Left kidney (tissue), 8 donors: ENCODE measurements at places on chromosomes 7 and 10.
A peak's percentile ranks its signal among the peaks of the same experiment; 100 is the strongest.

DNA sequence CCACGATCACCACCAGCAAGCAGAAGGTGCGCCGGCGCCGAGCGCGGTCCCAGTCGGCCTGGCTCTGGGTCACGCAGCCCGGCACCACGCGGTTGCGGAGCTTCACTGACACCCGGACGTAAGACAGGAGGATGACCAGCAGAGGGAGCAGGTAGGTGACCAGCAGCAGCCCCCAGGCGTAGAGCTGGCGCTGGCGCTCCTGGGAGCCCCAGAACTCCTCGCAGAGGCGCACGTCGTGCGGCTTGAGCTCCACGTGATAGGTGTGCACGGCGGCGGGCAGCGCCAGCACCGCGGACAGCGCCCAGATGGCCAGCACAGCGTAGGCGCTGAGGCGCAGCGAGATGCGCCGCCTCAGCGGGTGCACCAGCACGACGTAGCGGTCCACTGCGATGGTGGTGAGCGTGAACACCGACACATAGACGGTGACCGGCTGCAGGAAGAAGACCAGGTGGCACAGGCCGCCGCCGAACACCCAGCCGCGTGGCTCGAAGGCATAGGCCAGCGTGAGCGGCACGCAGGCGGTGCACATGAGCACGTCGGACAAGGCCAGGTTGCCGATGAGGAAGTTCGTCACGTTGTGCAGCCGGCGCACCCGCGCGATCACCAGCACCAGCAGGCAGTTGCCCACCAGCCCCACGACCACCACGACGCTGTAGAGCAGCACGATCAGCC, 920 bp downstream of the PRLHR start:
- peak; percentile 73 for DNase-seq

DNA sequence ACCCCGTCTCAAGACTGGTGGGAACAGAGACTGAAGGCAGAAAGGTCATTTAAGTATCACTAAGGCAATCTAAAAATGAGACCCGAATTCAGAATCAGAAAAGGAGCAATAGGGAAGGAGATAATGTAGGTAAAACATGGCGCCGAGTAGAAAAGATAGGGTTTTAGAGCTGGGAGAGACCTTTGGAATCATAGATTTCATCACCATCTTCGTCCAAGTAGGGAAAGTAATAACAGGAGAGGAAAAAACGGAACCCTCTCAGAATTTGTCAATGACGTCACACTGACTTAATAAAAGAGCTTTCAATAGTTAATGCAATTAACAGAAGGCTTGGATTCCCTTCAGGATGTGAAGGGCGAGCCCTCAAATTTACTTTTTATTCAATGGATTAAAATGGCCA, 1.0 kb upstream of the UBN2 start:
- DNase-seq: no peak

GRCh38 chr7:24297362-24297761, 13.4 kb downstream of the NPY start:
- DNase-seq: no peak

DNA sequence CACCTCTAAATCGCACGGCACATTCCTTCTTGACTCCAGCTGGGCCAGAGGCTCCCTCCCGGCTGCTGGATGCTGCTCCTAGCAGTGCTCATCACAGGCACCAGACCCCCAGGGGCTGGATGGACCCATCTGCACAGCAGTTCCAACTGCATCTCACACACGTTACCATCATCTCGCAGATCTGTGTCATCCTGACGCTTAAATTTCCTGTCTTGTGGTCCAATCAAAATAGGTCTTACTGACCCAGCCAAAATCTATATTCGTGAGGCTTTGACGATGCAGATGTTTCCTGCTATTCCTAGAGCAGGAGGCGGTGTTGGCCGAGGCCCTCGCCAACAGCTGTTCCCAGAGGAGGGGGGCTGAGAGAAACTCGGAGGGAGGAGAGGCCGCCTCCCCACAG, 108.0 kb downstream of the MKI67 start:
- DNase-seq: peak; percentile 31

- DNase-seq: peak; percentile 81
Observed at GRCh38 chr10:25125201-25125611, 49.6 kb upstream of the GPR158 start.

DNA sequence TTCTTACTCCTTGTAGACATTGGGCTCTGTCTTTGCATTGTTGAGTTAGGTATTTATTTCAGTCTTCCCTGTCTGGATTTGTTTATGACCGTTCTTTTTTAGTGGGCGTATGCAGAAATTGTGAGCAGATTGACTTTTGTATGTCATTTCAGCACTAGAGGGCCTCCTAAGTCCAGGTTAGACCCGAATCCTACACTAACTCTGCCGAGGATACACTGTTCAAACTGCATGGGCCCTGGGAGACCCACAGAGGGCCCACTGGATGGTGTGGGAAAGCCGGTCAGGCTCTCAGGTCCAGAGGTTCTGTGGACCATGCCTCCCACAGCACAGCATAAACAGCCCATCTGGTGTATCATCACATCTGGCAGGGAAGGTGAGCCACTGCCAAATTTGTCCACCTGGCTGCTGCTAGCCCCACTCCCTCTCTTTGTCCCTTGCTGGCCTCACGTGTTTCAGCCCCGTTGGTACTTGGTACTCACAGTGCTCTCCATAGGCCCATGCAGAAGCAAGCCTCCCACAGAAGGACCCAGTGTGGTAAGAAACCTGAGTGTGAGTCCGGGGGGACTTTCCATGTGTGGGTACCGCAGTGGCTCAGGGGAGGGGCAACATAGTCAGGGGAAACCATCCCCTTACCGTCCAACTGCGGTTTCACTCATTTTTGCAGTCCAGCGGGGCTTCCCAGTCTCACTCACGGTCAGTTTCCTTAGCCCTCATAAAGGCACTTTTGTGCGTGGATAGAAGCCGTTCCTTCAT, 112.8 kb downstream of the APBB1IP start:
- DNase-seq: no peak

GRCh38 chr10:103859161-103860086, 4.0 kb upstream of the SH3PXD2A start:
- peak; percentile 83 for DNase-seq

GRCh38 chr10:47336387-47337134, 11.6 kb upstream of the RBP3 start:
- no peak for DNase-seq

- DNase-seq: no peak
Observed at GRCh38 chr10:132845780-132846595, 60.0 kb upstream of the NKX6-2 start.

DNA sequence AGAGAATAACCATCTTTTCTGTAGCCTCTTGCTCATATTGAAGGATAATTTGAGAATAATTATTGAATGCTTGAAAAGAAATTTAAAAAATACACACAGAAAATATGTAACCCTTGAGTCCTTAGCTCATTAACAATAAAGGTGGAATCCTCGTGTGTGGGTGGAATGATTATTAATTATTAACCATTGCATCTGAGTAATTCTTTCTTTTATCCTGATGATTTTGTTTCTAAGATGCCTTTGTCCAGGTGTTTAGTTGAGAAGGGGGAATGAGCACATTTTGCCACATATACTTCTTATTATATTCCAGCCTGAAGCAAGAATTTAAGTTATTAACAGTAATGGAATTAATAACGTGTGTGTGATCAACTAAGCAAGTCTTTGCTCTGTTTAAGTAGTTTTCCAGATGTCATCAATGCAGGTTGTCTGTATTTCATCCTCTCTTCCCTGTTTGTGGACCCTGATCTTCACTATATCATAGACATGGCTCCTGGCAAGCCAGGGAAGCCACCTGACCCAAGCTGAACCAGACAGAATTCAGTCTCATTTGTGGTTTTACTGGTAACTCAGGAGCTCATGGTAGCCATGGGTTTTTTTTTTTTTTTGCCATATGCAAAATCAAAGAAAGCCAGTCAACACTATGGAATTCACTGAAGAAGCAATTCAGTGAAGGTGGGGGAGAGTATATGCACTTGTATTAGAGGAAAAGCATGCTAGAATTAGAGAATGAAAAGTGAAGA, 144.3 kb downstream of the KIF20B start:
- no peak for DNase-seq

DNA sequence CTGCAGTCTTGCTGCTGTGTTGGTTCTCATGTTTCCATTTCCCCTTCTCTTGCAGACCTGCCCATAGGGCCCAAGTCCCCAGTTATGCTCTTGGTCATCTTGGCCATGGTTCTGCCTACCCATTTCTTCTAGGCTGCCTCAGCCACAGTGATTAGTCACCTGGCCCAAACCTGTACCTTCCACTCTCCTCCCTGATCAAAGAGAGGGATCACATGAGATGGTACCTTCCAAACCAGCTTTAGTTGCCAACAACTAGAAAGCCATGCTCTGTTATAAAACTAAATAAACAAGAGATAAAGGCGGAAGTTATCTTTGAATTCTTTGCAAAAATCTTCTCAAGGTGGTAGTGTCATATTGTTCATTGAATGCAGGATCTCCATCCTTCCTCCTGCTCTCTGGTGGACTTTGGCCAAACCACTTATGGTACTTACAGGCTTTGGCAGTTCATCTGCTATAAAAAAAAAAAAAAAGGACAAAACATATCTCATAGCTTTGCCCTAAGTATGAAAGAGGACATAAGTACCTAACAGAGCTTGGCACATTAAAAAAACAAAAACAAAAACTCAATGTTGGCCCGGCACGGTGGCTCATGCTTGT, 25.8 kb downstream of the TACC2 start:
- no peak for DNase-seq

DNA sequence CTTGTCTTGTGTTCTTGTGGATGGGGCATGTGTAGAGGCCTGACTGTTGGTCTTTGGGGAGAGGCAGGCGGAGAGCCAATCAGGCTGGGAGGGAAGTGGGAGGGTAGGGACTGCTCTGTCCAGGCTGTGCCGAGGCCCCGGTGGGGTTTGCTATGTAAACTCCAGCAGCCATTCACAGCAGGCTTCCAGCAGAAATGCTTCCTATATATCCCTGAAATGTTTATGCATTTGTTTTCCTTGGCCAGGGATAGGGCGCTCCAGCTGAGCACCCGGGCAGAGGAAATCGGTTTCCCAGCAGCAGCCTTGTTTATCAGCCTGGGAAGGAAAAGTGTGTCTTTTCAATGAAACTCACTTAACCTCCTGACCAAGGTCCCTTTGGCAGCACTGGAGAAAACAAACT, 18.3 kb upstream of the AQP1 start:
- peak; percentile 81 for DNase-seq

DNA sequence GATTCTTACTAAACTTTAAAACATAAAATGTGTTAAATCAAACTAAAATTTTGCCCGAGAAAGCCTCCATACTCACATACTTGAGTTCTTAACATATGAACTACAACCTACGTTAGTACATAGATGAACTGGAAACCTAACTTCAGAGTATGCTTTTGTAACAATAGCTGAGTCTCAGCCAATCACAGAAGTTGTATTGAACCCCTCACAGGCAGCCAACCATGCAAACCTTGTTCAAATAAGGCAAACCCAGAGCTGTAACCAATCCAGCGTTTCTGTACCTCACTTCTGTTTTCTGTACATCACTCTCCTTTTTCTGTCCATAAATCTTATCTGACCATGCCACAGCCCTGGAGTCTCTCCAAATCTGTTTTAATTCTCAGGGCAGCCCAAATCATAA, 157.3 kb upstream of the COL1A2 start:
- no peak for DNase-seq

DNA sequence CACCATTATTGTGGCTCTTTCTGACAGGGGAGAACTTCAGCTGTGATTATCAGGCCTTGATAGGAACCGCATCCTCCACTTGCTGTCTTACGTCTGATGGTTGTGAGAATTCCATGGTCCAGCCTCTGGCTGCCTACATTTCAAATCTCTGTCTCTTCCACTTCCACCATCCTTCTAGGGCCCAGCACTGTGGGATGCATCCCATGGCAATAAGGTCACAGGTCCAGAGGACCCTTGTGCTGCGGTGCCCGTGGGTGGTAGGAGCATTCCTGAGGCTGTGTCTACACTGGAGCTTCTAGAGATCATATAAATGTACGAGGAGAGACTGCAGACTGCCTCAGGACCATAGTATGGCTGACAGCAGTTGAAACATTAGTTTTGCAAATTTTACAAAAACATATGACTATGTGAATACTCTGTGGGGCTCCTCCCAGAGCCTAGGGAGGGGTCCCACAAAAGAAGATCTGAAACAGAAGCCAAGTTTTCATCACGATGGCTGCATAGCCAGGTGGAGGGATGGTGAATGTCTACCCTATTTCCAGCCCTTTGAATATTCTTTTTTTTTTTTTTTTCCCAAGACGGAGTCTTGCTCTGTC, 11.8 kb downstream of the CALML3 start:
- no peak for DNase-seq

- DNase-seq: no peak
Observed at GRCh38 chr10:98150544-98150943, 16.1 kb downstream of the R3HCC1L start.

DNA sequence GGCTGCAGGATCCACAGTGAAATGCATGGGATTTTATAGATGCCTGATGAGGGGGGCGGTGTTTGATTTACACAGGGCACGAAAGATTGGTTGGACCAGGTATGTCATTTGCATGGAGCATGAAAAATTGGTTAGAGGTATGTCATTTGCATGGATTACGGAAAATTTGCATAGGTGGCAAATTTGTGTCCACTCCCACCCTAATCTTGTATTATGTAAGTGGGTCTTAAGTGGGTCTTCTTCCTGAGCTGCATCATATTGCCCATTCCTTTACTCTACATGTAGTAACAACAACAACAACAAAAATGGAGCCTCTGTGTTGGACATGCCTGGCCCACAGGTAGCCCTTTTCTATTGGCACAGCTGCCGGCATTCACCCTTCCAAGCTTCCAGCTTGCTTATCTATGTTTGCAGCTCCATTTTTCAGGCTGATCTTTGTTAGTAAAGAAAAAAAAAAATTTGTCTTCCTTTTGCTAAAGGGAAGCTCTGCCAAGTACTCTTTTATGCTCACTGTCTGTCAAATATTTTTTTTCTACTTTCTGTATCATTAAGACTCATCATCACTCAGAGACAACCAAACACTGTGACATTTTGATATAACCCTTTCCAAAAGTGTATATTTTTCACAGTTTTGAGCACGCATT, 10.3 kb upstream of the ZNF273 start:
- no peak for DNase-seq

- DNase-seq: no peak
Observed at GRCh38 chr10:94042834-94043175, 49.1 kb downstream of the PLCE1 start.

GRCh38 chr10:126252884-126253610, 135.2 kb downstream of the ADAM12 start:
- peak; percentile 34 for DNase-seq

- no peak for DNase-seq
Observed at GRCh38 chr10:112973805-112974204, 23.8 kb downstream of the TCF7L2 start.

- DNase-seq: no peak
Observed at GRCh38 chr7:15452670-15453069, 109.1 kb downstream of the AGMO start.
